Esophagus squamous epithelium (tissue), 5 donors: ENCODE measurements at places on chromosomes 5 and 9. TPM values are rescaled to one million over a fixed set of nuclear protein-coding genes. Genes with fewer than 3 reads are reported as not detected.

GRCh38 chr9:110308633-110309038 lies 29.0 kb downstream of the TXNDC8 start:
- DNase-seq: no peak

GRCh38 chr5:141672841-141673813 lies 8.9 kb downstream of the ARAP3 start:
- no peak for DNase-seq

DNA sequence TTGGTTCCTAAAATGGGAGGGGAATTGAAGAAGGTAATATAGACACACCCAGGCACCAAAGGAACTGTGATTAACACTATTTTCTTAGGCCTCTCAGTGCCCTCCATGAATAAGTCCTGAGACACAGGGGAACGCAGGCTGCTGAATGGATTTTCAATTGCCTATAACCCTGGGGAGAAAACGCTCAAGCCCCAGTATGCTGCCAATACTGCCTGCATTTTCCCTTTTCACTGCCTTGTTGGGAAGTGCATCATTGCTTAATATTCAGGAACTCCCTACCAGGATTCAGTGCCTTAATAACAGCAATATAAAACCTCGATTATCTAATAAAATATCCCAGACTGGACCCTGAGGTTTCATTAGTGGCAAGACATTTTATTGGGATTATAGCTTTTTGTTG lies 25.4 kb downstream of the APBA1 start:
- DNase-seq: no peak

- no peak for DNase-seq
Observed at GRCh38 chr9:89756891-89757537, 152.2 kb downstream of the GADD45G start.

DNA sequence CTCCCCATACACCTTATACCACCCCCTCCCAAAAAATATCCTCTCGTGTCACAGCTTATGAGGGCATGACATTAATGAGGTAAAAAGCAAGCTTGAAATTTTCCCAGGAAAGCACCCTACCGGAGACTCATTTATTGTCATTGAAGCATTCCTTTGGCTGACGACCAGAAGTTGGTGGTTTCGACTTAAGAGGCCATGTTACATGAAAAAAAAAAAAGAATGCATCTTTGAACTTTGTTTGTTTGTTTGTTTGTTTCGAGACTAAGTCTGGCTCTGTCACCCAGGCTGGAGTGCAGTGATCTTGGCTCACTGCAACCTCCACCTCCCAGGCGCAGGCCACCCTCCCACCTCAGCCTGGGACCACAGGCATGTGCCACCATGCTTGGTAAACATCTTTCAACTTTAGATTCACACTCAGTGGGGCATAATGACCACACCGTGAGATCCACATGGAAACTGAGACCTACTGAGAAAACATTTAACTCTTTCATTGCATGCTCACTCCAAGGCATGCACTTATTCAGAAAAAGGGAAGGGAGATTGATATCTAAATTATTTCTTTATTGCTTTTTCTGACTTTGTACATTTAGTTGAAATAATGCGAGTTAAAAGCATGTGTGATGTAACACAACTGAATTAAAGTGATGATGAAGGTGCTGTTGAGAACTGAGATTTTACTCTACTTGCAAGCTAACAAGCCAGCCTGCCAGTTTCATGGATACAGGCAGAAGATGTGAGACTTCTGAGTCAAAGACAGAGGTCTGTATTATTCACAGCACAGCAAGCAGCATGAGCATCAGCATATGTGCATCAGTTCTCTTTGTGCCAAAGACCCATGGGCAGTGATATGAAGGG lies 5.1 kb upstream of the RAB14 start:
- DNase-seq: no peak

The CTXN3 gene
- total RNA-seq: 0.13 TPM

The CDC20B gene
- total RNA-seq: not detected

The IFNA13 gene
- total RNA-seq: not detected
